ENCODE measurements at places on chromosomes 16 and 17.

GRCh38 chr16:89022051-89022836, 45.2 kb upstream of the CBFA2T3 start:
- DNase-seq, result no peak

GRCh38 chr17:32917842-32918241, 10.1 kb upstream of the TMEM98 start:
- no peak for DNase-seq

- DNase-seq, result no peak
Measured at GRCh38 chr16:5030251-5030870, 3.4 kb downstream of the NAGPA start.

DNA sequence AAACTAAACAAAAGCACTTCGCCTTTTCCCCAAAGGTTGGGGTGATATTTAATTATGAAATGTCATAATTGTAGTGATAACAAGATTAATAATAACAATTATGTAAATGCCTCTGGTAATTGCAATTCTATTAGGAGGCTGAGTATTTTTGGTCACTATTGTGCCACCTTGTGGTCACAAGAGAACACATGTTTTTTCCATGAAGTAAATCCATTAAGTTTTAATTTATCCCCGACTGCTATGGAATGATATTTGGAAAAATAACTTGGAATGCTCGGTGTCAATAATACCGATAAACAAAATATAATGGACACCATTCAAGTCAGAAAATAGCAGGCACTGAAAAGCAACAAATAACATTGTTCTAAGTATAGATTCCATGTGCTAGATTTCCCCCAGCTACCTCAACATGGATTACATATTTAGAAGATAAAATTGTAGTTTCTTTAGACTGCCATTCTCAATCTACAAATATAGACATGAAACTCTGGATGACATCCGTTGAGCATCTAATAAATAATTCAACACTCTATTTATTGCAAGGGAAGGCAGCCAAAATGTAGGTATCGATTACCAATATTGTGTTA, 25.0 kb upstream of the KCNJ2 start:
- no peak for DNase-seq

GRCh38 chr17:31225831-31226230, 71.2 kb downstream of the OMG start:
- no peak for DNase-seq
